Brain pericyte (primary cell): ENCODE measurements at places on chromosomes 2 and 18.

DNA sequence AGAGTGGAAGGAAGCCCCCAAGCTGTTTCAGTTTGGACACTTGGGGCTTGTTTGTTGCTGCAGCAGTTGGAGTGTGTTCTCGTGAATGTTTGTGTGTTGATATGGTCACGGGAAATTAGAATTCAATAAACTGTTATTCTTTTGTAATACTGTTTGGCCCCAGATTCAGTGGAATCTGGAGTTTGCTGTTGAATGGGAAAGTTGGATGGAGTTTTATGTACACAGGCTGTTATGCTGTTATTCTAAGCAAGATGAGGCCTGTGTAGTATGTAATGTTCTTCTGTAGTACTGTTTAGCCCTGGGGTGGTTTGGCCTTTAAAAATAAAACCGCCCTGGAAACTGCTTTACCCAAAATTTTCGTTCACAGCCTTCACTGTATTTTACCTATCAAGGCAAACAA, 810.4 kb upstream of the HS6ST1 start:
- no peak for DNase-seq

GRCh38 chr2:38178119-38178518, 102.2 kb upstream of the CYP1B1 start:
- DNase-seq, result no peak

- no peak for DNase-seq
Measured at GRCh38 chr2:128525653-128526052, 207.0 kb upstream of the HS6ST1 start.

DNA sequence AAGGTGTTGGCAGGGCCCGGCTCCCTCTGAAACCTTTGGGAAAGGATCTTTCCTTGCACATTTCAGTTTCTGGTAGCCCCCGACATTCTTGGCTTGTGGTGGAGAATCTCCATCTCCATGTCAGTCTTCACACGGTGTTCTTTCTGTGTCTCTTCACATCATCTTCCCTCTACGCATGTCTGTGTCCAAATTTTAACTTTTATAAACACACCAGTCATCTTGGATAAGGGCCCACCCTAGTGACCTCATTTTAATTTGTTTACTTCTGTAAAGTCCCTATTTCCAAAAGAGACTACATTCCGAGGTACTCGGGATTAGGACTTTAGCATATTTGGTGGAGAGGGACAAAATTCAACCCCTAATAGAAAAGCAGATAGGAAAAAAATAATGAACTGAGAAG, 138.4 kb downstream of the GALNT3 start:
- DNase-seq, result no peak

DNA sequence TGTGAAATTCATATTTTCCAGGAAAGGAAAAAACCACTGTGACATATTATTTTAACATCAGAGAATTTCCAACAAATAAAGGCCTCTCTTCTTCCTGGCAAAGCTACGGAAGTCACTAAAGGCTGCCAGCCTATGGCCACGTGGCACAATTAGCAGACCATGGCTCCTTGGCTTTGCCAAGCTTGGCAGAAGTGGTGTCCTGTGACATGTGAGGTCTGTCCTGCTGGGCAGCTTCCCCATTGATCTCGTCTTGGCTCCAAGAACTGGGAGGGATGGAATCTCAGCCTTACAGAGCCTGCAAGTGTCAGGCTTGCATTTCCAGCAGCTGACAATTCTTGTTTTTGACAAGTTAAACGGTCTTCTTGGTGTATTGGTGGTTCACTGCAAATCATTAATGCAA, 226.9 kb upstream of the THSD7B start:
- DNase-seq, result no peak

GRCh38 chr2:19846030-19846429, 55.8 kb downstream of the TTC32 start:
- DNase-seq, result no peak

DNA sequence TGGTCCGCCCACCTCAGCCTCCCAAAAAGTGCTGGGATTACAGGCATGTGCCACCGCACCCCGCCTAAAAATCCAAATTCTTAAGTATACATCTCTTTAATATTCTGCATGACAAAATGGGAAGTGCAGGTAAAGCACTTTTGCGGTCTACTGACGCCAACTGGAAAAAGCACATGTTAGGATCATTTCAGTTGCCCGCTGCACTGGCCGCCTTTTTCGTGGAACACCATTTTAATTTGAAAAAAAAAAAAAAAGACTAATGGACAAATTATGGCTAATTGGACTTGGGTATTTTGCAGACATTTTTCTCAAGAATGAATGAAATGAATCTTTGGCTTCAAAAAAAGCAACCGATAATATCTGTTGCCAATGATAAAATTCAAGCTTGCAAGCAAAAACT, 129.3 kb upstream of the GPC1 start:
- no peak for DNase-seq

- DNase-seq, result no peak
Measured at GRCh38 chr2:112713585-112713925, 7.3 kb upstream of the NT5DC4 start.

GRCh38 chr2:173027181-173028128, 48.2 kb upstream of the MAP3K20 start:
- peak; percentile 77 for DNase-seq

DNA sequence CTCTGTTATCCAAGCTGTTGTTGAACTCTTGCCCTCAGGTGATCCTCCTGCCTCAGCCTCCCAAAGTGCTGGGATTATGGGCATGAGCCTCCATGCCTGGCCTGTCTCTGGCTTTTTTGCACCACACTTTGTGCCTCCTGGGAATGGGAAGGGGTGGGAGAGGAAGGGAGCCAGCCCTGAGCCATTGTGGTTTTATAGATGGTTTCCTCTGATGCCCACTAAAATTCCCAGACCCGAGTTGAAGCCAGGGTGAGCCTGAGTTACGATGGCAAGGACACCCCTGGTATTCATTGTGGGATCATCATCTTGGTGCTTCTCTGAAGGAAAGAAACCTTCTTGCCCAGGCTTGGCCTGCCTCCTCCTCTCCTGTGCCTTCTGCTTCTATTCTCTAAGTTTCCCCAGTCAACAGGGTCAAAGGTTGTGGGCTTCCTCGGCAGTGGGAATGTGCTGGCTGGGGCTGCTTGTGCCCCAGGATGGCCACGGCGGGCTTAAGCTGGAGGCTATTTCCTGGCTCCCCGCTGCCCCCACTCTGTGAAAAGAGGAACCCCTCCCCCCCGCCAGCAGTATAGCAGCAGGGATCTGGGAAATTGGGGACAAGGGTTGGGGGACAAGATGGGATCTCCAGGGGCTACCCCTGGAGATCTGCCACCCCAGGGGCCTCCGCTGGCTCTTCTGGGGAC, 106.2 kb downstream of the STPG4 start:
- no peak for DNase-seq

DNA sequence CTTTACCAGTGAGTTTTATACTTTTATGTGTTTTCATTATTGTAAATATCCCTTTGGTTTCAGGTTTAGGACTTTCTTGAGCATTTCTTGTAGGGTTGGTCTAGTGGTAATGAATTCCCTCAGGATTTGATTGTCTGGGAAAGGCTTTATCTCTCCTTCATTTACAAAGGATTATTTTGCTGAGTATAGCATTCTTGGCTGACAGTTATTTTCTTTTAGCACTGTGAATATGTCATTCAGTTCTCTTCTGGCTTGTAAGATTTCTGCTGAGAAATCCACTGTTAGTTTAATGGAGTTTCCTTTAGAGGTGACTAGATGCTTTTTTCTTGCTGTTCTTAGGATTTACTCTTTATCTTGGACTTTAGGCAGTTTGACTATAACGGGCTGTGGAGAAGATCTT, 373.9 kb downstream of the TSN start:
- no peak for DNase-seq

GRCh38 chr2:164661349-164661748, 40.1 kb upstream of the GRB14 start:
- DNase-seq, result no peak

DNA sequence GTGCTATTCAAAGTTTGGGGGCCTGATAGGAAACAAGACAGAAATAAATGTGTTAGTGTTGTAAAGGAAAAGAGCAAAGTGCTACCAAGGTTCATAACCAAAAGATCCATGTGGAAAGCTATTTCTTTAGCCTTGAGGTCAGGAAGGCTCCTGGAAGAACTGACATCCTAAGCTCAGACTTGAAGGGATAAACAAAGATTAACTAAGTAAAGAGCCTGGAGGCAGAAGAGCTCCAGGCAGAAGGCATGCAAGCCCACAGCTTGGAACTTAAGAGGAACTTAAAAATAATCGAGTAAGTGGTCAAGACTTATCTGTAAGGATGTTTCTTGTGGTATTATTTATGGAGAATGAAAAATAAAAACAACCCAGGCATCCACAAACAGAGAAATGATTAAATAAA, 245.0 kb upstream of the MGAT5 start:
- no peak for DNase-seq

- no peak for DNase-seq
Measured at GRCh38 chr2:145194673-145195072, 674.8 kb upstream of the ZEB2 start.

DNA sequence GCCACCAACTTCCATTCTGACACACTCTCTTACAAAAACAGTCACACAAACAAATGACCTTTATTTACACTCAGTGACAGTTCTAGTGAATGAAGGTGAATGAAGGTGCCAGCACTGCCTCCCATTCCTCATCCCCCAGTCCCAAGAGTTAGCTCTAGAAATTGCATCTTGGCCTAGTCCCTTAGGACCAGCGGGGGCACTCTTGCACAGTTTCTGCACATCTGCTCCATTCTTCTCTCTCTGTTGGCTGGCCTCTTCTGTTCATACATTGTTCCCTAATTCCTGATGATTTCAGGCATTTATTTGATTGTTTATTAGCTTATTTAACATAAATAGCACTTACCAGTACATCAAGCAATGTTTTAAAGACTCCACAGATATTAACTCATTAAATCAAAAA, 30.9 kb downstream of the GAREM1 start:
- no peak for DNase-seq

GRCh38 chr2:149004836-149005235, 33.7 kb upstream of the LYPD6B start:
- DNase-seq, result no peak

GRCh38 chr2:174957050-174957449, 48.1 kb downstream of the CHN1 start:
- no peak for DNase-seq

DNA sequence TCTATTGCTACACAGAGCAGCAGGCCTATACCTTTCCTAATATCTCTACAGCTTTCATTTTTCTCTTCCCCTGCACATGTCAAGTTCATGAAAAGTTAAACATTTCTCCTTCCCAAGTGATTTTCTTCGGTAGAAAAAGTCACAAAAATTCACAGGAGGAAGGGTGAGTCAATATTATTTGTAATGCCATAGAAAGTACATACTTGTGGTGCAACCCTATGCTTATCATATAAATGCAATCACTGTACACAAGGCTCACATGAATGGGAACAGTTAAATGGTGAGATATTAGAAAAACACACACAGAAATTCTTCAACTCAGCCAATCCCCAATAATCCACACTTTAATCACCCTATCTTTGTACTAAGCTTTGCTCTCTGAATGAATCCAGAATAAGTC, 651.6 kb downstream of the LRRTM4 start:
- no peak for DNase-seq

- DNase-seq, result no peak
Measured at GRCh38 chr2:143674051-143674450, 544.8 kb downstream of the ARHGAP15 start.

GRCh38 chr2:102664471-102664909, 45.1 kb downstream of the SLC9A2 start:
- DNase-seq, result no peak

- DNase-seq, result peak; percentile 26
Measured at GRCh38 chr2:83081826-83082690, 1377.0 kb downstream of the SUCLG1 start.

DNA sequence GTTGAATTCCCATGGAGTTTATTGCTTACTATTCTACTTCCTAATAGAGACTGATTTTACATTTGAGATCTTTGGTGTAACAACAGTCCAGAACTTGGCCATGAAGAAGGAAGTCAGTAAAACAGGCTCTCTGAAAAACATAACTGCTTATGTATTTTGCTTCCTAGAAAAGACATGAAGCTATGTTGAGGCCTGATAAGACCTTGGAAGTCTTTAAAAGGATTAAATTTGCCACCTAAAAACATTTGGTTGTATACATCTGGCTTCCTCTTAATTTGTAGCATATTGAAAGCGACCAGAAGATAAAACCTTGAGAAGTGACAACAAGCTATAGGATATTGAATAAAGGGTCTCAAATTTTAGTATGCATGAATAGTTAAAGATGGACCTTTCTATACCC, 36.4 kb downstream of the PTRHD1 start:
- no peak for DNase-seq

DNA sequence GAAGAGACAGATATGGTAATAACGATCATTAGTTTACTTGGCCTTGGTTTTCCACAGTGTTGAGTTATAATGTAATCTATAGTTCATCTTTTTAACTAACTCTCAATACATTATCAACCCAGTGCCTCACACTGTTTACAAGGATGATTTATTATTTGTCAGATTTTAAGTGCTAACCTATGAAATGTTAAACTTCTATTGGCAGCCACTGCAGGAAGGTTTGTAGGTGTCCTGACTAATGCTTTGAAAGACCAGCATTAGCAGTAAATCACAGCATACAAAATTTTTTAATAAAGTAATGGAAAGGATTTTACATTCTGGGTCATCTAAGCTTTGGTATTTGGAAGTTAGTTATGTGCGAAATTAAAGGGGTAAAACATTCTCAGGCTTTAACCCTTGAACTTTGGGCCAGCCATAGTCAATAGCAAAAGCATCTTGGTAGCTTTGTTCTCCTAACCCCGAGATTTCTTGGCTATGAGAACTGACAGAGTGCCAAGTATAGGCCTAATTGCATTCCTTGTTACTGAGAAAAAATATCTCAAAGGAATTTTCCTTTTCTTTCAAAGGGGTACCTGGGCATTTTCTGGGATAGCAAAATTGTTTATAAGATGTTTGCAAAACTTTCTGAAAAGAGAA, 30.6 kb downstream of the SPATS2L start:
- DNase-seq, result no peak

DNA sequence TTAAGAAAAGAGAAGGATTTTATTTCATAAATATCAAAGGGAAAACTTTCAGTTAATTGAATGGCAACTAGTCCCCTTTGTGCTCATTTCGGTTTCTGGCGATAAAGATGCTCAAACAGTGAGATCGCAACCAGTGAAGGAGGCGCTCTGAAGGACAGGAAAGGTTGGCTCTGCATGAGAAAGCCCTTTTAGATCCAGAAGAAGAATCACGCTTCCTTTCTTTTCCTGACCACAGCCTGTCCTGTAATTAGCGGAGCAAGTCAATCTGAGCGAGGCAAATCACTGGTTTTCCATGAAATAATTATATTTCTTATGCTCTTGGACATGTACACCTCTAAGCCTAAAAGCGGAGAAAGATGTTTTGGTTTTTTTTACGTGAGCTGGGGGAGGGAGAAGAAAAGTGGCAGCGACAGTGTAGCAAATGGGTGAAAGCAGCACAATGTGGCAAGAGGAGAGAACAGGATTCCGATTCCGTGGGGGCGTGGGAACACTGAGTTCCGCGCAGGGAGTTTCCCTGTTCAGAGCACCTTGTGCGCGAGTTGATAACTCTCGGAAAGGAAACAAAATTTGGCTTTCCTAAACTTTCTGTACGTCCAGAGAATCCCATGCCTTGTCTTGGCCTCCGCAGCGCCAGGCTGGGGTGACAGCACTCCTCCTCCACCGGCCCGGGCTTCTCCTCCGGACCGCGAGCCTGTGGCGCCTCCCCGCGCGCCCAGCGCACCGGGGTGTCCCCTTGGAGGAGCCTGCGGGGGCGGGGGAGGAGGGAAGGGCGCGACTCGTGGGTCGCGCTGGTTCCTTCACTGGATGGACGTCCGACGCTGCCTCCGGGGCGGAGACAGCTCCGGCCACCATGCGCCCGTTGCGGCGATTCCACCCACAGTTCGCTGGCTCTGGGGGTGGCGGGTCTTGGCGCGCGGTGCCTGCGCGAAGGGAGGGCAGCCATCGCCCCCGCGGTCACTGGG, 620 bp upstream of the SLC9A2 start:
- DNase-seq, result no peak

- no peak for DNase-seq
Measured at GRCh38 chr2:44752761-44753160, 188.7 kb upstream of the SIX3 start.
